ENCODE measurements at places on chromosomes 4 and X.

DNA sequence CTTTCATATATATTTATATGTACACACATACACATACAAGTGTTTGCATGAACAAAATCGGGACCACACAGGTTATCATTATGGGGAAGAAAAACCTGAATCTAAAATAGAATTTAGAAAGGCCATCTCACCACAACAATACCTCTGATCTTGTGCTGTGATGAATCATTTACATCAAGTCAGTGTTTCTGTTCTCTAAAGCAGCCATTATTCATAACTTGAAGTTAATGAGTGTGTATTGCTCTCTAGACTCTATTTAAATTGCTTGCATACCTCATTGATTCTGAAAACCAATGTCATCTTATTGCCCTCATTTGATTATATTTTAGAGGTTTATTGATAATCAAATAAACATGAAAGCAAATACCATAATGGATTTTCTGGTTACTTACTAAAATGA is 71.6 kb downstream of the FAM114A1 start:
- no peak for DNase-seq

GRCh38 chrX:149060921-149061320 is 444.2 kb downstream of the IDS start:
- DNase-seq: no peak

DNA sequence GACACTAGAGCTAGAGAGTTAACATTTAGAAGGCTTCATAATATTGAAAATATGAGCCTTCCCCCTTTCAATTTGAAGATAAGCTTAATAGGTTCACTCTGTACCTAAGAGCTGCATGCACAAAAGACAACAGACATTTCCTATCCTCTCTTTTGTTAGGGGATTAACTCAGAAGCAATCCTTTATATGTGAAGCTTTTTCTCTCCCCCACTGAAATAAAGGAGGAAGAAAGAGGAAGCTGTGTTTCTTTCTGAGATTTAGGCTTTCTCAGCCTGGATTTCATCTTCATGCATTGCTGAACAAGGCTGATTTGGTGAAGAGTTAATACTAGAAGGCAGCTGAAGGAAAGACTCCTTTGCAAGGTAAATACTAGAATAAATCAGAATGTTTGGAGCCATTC is 21.0 kb upstream of the CABS1 start:
- no peak for DNase-seq

DNA sequence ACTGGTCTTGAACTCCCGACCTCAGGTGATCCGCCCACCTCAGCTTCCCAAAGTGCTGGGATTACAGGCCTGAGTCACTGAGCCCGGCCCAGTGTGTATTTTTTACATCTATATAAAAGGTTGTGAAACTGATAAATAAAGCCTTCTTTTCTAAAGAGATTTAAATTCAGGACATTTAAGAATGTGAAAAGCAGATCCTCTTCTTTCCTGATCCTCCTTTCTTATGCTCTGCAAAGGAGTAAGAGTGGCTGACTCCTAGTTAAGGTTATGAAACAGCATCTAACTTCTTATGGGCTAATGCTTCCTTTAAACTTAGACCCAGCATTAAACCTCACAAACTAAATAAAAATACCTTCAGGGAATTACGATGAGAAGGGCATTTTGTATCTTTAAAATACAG is 197.7 kb upstream of the MAB21L2 start:
- DNase-seq: no peak

DNA sequence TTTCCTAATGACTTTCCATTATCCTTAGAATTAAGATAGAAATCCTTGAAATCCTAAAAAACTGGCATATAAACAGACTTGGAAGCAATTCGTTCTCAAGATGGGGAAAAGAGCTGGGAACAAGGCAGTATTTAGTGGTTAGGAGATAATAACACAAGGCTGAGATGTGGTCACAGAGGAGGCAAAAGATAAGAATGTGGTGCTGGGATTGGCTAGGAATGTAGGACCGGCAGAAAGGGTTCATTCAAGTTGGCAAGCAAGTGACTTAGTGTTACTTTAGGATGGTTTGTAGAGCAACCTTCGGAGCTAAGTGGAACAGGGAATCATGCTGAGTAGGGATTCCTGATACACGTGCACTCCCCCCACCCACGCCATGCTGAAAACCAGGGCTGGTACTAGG is 121.9 kb upstream of the RPS6KA3 start:
- DNase-seq: no peak

- DNase-seq: no peak
Measured at GRCh38 chrX:131734621-131735020, 190.7 kb downstream of the OR13H1 start.

DNA sequence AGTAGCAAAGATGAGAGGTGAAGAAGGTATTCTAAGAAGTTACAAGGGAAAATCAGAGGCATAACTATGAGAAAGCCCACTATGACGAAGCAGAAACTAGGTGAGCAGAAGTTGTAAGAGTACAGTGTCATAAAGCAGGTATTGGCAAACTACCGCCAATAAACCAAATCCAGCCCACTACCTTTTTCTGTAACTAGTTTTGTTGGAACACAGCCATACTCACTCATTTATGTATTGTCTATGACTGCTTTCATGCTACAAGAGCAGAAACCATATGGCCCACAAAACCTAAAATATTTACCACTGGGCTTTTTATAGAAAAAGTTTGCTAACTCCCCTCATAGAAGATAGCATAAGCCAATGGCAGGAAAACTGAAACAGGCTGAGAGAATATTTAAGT is 31.8 kb upstream of the ZCCHC13 start:
- no peak for DNase-seq

DNA sequence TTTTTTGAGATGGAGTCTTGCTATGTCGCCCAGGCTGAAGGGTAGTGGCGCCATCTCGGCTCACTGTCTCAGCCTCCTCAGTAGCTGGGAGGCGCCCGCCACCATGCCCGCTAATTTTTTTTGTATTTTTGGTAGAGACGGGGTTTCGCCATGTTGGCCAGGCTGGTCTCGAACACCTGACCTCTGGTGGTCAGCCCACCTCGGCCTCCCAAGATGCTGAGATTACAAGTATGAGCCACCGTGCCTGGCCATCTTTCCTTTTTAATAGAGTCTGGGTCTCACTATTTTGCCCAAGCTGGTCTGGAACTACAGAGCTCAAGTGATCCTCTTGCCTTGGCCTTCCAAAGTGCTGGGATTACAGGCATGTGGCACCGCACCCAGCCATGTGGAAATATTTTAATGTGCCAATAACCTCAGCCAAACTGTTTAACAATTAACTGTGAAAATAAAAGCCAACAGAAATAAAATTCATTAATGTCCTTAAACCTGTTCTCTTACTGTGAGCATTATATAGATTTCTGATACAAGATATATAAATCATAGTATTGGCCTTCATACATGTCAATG is 16.3 kb downstream of the PDS5A start:
- no peak for DNase-seq

GRCh38 chr4:75698963-75699228 is 25.5 kb upstream of the USO1 start:
- no peak for DNase-seq

- DNase-seq: no peak
Measured at GRCh38 chr4:186405957-186406356, 140.0 kb downstream of the F11 start.

DNA sequence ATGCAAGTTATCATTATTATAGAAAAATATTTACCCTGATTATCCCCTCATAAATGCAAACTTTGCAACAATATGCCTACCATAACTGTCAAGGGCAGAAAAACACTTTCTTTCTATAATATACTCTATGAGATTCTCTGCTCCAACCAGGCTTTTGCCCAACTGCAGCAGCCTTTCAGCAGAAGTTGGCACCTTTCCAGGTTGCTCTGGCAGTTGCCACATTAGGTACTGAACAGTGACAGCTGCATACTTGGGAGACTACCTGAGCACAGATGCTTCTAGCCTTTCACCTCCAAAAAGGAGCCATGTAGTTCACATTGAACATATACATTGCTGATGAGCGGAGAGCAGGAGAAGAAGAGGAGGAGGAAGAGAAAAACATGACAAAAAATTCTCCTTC is 69.5 kb upstream of the BRWD3 start:
- no peak for DNase-seq

- DNase-seq: no peak
Measured at GRCh38 chr4:88573995-88574394, 18.3 kb upstream of the HERC3 start.

DNA sequence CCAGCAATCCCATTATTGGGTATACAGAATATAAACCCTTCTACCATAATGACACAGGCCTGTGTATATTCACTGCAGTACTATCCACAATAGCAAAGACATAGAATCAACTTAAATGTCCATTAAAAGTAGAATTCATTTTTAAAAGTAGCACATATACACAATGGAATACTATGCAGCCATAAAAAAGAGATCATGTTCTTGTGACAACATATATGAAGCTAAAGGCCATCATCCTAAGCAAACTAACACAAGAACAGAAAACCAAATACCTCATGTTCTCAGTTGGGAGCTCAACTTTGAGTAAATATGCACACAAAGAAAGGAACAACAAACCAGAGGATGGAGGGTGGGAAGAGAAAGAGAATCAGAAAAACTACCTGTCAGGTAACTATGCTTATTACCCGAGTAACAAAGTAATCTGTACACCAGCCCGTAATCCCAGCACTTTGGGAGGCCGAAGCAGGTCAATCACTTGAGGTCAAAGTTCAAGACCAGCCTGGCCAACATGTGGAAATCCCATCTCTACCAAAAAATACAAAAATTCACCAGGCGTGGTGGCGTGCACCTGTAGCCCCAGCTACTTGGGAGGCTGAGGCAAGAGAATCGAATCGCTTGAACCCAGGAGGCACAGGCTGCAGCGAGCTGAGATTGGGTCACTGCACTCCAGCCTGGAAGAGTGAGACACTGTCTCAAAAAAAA is 22.8 kb downstream of the DHX15 start:
- no peak for DNase-seq

DNA sequence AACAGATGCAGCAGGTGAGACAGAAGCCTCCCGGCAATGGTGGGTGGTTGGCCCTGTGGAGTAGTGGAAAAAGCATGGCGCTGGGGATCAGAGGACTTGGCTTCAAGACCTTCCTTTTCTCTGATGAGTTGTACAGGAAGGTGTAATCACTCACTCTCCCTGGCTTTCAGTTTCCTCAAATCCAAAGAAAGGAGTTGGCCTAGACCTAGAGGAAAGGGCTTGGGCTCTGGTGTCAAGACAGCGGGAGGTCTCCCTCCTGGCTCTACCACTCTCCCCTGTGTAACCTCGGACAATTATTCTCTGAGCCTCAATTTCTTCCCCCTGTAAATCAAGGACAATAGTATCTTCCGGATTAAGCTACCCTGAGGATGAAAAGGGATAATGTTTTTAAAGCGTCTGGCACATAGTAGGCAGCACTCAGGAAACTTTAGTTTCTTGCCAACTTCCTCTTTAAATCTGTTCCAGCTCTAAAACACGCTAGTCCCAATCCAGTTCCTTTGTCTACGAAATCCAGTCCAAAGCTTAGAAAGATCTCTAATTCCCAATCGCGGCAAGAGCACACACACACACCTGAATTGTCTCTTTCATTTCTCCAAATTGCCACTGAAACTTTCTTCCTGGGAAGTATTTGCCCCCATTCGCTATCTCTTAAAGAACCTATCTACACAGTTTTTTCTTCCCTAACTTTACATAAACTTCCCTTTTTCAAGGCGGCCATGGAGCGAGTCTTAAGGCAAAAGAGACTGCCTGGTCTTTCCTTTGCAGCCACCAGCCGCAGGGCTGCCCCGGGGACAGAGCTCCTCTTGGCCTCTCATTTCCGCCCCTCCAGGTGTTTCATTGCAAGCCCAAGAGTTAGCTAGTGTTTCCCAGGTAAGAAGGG is 29.9 kb upstream of the GPC4 start:
- DNase-seq: no peak

- DNase-seq: no peak
Measured at GRCh38 chrX:17634542-17635207, 102.6 kb upstream of the SCML1 start.

- no peak for DNase-seq
Measured at GRCh38 chr4:105461221-105461620, 12.6 kb downstream of the PPA2 start.

DNA sequence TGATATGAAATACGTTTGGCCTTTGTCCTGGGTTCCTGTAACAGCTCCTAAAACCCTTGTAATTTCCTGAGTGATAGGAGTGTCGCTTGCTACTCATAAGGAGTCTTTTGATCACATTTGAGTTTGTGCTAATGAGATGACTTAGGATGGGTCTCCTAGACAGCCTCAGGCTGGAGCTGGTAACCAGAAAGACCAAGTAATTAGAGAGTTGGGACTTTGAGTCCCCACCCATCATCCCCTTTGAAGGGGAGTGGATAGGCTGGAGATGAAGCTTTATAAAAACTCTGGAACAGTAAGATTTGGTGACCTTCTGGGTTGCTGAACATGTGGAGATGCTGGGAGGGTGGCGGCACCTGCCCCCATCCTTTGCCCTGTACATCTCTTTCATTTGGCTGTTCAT is 2.9 kb downstream of the SEC24B start:
- DNase-seq: no peak

GRCh38 chr4:127140306-127140705 is 492.5 kb upstream of the INTU start:
- no peak for DNase-seq

DNA sequence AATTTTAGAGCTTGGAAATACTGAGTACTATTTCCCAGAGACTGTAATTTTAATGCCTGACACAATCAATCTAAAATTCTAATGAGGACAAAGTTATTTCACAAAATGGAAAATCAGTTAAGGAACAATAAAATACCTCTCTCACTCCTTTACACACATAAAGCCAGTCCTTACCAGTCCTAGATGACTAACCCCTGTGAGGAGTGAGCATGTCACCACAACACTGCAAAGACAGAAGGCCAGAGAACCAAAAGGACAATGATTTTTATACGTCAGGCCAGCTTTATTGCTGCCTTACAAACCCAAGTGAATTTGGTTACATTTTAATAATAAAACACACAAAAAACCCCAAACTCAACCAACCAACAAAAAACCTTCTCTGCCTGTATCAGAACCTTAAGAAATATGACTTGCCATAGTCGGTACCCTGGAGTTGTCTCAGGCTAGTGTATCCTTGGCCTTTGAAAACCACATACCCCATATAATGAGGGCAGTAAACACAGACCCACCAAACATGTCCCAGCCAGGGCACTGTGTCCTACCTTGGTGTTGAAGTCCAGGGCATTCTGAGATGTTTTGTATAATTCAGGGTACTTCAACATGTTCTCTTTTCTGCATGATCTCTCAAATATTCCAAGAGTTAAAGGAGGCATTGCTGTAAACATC is 57.6 kb downstream of the SHISA3 start:
- DNase-seq: no peak

DNA sequence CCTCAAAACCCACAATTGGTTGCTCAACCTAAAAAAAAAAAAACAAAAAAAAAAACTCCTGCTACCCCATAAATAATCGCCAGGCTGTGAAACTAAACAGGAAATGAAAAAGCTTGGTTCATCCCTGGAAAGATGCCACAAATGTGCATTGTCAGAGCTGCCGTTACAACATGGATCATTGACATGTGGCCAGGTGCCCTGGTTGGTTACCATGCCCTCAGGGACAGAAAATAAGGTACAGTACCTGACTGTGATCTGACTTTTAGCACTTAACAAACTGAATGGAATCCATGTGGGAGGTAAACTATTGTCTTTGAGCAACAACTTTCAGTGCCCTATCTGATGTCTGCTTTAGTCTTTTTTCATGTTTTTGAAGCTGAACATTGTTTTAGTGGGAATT is 118.0 kb upstream of the RPL34 start:
- no peak for DNase-seq

Data from stimulated activated CD4-positive, alpha-beta T cell treated with anti-CD3 and anti-CD28 coated beads, Interleukin-1b, Interleukin-23, amount 100 ng/mL, for 1 hour (primary cell).